Urinary bladder (tissue), 4 donors: ENCODE measurements at places on chromosomes 13 and 19. TPM values are rescaled to one million over a fixed set of nuclear protein-coding genes. Genes with fewer than 3 reads are reported as not detected.

GRCh38 chr19:535017-535835 is 3.7 kb downstream of the CDC34 start:
- DNase-seq = no peak

RFPL4A gene
- polyA plus RNA-seq = not detected

FFAR1 gene
- polyA plus RNA-seq = not detected

CDC16 gene
- polyA plus RNA-seq = 41.9 TPM

- no peak for DNase-seq
These were observed 114.9 kb upstream of the WASF3 start for GRCh38 chr13:26442541-26442940.

AZU1 gene
- polyA plus RNA-seq = 0.15 TPM

DNA sequence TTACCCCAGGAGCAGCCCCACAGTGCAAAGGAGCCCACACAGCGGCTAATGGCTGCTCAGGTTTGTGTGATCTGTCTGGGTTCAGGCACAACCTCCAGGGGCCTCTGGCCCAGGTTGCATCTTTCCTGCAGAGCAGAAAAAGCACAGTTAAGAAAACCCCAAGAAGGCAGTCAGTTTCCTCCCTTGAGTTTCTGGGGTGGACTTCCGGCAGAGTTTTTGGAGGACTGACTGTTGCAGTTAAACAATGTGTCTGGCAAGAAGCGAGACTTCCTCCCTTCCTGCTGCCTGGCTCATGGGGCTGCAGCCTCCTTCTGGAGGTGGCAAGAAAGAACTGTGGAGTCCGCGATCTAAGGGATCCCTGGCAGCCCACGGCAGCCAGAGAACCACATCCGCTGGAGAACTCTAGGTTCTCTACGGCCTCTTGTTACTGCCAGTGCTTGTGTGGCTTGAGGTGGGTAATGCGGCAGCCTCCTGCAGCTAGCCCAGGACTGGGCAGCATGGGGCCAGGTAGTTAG is 114.4 kb downstream of the ZDHHC20 start:
- DNase-seq = no peak

ZNF880 gene
- polyA plus RNA-seq = 15.3 TPM

GRCh38 chr13:102273111-102273510 is 128.7 kb downstream of the FGF14 start:
- no peak for DNase-seq

- DNase-seq = no peak
These were observed 30.1 kb downstream of the ZNF557 start for GRCh38 chr19:7099597-7099921.

FCGBP gene
- polyA plus RNA-seq = 9.4 TPM

ELAVL1 gene
- 36.7 TPM for polyA plus RNA-seq

METTL21C gene
- polyA plus RNA-seq = not detected

GIPC3 gene
- 0.94 TPM for polyA plus RNA-seq

NANOS3 gene
- polyA plus RNA-seq = 0.57 TPM

GRCh38 chr19:30322641-30323320 is 49.4 kb upstream of the ZNF536 start:
- no peak for DNase-seq

TMEM147 gene
- 141 TPM for polyA plus RNA-seq

- DNase-seq = no peak
These were observed 66.3 kb downstream of the IRS2 start for GRCh38 chr13:109719962-109720646.

ZNF844 gene
- 9.7 TPM for polyA plus RNA-seq
